ENCODE measurements at places on chromosomes 7 and 10. TPM values are rescaled to one million over a fixed set of nuclear protein-coding genes. Genes with fewer than 3 reads are reported as not detected.

Gene LRMDA
- total RNA-seq: not detected

Gene LRRC18
- not detected for total RNA-seq

Gene IDI2
- total RNA-seq: not detected

Gene ZNF487
- total RNA-seq: 1.1 TPM

Gene PNLIPRP2
- total RNA-seq: not detected

Gene SRRM3
- total RNA-seq: 4.7 TPM

Gene LIPN
- total RNA-seq: not detected

Gene PKD2L1
- not detected for total RNA-seq

Gene SLC39A12
- not detected for total RNA-seq

Gene GFRA1
- total RNA-seq: 0.36 TPM

Gene MKX
- not detected for total RNA-seq
